ENCODE measurements at places on chromosomes 4 and X.

- no peak for DNase-seq
Measured at GRCh38 chrX:31435592-31435991, 363.8 kb upstream of the FTHL17 start.

GRCh38 chrX:98141466-98141865, 1257.8 kb downstream of the RPA4 start:
- no peak for DNase-seq

DNA sequence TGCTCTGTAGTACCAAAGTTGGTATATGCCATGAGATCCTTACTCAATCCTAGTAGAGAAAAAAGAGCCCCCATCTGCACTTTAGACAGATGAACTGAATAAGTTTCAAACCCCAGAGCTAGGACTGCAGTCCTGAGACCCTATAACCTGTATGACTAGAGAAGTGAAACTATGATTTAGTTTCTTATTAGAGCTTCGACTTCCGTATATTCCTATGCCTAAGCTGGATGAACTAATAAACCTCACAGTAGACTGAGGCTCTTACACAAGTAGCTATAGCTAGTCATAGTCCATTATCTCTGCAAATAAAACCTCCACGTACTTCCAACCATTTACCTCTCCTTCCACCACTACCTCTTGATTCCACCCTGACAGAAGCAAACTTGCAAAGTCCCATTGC, 6.3 kb upstream of the OTUD4 start:
- DNase-seq: no peak

GRCh38 chr4:108272046-108272445, 103.3 kb upstream of the LEF1 start:
- no peak for DNase-seq

- no peak for DNase-seq
Measured at GRCh38 chr4:88939697-88940096, 117.3 kb downstream of the FAM13A start.

GRCh38 chr4:124868495-124868894, 156.0 kb upstream of the ANKRD50 start:
- DNase-seq: no peak

GRCh38 chrX:107716816-107717700, 58.5 kb downstream of the TSC22D3 start:
- peak; percentile 70 for DNase-seq

DNA sequence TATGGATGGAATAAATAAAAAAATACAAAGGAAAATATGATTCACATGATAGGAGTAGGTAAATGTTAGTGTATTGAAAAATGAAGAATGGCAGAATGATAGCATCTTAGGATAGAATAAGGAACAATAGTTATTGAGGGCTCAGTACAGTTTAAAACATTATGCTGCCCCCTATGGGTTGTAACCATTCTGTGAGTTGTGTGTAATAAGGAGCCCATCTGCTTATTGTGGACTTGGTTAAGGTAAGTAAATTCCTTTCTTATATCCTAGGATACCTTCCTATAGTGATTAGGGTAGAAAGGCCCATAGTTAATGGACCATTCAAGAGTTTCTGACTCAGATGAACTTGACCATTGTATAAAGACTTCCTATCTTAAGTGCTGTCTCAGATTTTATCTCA, 195.8 kb downstream of the PDHA2 start:
- DNase-seq: no peak

- DNase-seq: no peak
Measured at GRCh38 chrX:153770601-153771414, 6.8 kb downstream of the PLXNB3 start.

DNA sequence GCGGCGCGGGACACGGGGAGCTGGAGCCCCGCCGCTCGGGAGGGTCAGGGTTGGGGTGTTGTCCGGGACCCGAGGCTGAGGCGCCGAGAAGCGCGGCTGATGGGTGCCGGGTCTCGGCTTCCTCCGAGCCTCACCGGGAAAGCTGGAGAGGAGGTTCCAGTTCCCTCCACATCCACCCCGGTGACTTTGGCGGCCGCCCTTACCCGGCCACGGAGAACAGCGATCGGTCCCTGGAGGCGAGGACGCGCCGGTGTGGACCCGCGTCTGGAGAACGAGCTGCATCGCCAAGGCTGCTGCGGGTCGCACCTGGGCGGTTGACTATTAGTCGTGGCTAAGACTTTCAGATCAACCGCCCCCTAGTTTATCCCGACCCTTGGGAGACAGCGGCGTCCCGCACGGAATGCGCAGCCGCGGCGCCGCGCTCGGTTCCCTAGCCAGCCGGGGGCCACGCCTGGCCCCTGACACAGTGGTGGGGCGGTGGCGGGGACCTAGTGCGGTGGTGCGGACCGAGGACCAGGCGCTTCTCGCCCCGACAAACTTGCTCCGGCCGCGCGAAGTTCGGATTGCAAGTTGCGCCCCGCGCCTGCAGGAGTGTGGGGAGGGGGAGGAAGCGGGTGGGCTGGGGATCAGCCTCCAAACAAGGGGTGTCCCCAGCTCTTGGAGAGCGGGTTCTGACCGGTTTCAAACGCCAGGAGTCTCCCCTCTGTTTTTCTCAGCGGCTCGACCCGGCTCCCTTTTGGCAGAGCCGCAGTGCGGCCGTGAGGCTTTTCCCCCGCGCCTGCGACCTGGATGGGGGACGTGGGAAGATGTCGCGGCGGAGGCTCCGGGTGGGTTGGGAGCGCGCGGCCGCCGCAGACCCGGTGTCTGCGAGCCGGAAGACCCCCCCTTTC, 568 bp downstream of the FHDC1 start:
- no peak for DNase-seq

DNA sequence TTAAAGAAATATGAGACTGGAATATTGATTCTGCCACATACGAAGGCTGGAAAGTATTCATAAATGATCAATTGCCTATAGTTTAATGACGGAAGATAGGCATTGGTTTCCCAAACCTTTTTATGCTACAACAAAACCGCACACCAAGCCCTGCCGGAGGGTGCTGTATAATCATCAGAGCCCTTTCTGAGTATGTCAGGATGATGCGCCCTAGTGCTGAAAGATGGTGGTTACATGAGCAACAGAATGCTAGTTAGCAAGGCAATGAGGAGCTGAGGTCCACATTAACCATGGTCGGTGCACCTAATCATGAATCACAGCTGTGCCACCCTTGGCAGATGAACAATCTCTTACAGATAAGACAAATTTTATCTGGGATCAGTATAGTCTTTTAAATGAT, 491.1 kb downstream of the PACRGL start:
- no peak for DNase-seq

GRCh38 chr4:112766422-112766821, 129.5 kb downstream of the LARP7 start:
- no peak for DNase-seq

- no peak for DNase-seq
Measured at GRCh38 chrX:2592279-2592678, 91.5 kb upstream of the DHRSX start.

- no peak for DNase-seq
Measured at GRCh38 chrX:11261260-11261659, 32.0 kb upstream of the AMELX start.

GRCh38 chr4:74540193-74540592, 95.3 kb downstream of the AREG start:
- no peak for DNase-seq

DNA sequence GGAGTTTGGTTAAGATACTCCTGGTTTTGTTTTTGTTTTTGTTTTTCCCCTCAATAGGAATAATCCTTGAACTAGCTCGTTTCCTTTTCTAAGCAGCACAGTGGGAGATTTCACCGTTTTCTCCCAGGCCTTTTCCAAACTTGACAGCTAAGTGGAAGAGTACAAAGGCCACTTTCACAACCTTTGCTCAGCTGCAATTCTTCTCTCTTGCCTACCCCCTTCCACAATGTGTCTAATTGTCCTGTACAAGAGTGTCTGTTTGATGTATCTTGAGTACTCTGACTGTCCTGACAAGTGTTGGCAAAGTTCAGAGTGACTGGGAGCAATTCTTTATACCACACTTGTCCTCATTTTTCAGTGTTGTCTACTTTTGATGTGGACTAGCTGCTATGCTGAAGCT, 674.3 kb upstream of the AMOT start:
- no peak for DNase-seq

GRCh38 chr4:184190711-184191110, 27.0 kb downstream of the ENPP6 start:
- DNase-seq: no peak

DNA sequence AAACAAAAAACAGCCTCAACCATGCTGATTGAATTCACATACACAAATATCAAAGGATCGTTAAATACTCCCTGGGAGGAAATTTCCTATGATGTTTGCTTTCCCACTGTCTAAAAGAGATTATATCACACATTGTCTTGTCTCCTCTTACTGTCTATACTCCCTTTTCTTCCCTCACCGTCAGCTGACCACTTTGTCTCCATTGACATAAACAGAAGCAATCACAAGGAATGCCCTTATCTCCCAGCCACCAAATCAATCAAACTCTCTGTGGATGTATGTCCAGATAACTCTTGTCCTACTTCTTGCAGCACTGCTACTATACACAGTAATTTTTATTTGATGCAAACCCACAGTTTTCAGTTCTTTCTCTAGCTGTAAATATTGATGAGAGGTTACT, 12.2 kb upstream of the NUDT9 start:
- DNase-seq: no peak

- no peak for DNase-seq
Measured at GRCh38 chrX:150846130-150846529, 52.3 kb downstream of the CD99L2 start.

DNA sequence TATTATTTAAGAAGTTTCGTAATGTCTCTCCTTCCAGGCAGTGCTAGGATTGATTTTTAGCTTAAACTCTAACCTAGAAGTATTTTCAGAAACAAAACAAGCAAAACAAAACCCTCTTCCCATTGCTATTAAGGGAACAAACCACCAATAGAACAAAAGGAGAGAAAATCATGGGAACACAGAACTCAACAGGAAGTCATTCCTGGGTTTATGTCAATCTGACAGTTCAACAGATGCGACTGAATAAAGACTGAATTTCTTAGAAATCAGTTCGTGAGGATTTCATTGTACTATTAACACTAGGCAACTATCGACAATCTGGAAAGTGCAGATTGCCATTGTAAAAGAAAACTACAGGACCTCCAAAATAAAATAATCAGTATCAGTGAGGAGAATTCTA, 229.1 kb upstream of the SMIM31 start:
- DNase-seq: no peak

DNA sequence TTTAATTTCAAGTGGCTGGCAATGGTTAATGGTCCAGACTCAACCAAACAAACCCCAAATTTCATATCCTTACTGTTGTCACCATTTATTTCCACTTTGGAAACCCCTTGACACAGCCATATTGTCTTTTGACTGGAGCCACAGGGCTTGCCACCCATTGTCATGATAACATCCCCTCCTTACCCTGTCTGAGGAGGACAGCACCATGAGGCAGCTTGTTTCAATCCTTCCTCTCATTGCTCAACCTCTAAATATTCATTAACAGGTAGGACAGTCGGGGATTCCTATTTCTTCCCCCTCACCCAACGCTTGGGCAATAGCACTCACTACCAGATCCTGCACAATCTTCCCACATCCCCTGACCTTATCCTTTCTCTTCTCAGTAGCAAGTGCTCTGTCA, 92.1 kb downstream of the CEP135 start:
- DNase-seq: no peak
